ENCODE measurements at places on chromosomes 6 and 20. TPM values are rescaled to one million over a fixed set of nuclear protein-coding genes. Genes with fewer than 3 reads are reported as not detected.

DNA sequence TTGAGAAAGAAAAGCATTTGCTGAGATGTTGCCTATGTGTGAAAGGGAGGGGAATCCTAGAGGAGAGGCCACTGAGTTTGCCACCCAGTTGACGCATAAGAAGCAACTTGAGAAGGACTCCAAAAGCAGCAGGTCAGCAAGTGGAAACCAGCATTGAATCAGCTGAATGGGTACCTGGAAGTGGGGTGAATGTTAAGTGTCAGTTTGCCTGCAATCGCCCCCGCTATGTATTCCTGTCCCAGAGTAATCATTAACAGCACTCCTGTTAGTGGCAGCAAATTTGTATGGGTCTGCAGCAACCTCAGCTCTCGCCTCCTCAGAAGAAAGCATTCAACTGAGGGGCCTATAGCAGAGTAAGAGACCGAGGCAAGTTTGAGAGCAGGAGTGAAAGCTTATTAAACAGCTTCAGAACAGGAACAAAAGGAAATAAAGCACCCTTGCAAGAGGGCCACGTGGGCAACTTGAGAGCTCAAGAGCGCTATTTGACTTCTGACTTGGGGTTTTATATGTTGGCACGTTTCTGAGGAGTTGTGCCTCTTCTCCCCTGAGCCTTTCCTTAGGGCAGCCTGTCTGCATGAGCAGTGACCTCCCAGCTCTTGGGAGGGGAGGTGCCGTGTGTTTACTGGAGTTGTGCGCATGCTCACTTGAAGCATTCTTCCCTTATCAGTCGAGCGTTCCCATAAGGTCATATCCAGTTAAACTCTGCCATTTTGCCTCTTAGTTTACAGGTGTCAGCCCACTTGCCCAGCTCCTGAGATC, 122.6 kb upstream of the PHACTR1 start:
- DNase-seq: no peak

GRCh38 chr20:12061466-12061865, 143.8 kb downstream of the BTBD3 start:
- DNase-seq: no peak

DNA sequence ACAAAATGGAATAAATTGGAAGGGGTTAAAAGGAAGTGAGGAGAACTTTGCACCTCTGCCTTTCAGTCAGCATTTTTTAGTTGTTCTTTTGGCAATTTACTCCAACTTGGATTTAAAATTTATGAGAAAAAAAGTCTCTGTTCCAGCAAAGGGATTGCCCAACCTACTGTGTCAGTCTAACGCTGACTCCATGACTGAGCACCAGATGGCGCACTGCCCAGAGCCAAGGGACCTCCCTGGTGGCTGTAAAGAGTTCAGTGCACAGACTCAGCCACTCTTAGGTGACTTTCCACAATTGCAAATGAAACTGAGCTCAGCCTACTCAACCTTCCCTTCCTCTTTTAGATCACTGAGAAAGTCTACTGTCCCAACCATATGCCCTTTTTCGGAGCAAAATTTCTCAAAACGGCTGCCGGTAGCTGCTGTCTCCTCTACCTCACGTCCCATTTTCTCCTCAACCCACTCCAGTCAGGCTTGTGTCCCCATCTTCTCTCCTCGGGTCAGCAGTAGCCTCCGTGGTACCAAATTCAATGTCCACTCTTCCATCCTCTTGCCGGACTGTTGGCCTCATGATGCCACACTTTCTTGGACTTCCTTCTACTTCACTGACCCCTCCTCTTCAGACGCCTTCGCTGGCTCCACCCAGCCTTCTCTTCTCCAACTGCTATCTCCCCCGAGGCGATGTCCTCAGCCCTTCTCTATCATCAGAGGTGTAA, 38.7 kb downstream of the GSTA2 start:
- peak; percentile 33 for DNase-seq

GRCh38 chr6:135871296-135871695, 19.8 kb downstream of the PDE7B start:
- no peak for DNase-seq

GRCh38 chr6:52964318-52964717, 30.8 kb downstream of the GSTA4 start:
- no peak for DNase-seq

DNA sequence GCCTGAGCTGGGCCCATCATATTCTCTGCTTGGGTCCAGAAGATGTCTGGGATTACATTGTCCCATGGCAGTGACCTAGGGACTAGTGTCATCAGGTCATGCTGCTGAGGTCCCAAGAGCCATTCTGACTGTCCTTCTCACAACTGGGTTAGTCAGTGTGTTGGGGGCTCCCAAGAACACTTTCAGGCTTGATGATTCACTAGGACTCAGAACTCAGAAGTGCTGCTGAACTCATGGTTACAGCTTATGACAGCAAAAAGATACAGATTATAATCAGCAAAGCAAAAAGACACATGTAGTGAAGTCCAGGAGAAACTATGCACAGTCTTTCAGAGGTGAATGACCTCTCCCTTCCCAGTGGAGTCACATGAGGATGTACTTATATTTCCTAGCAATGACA, 107.8 kb downstream of the SYNE1 start:
- DNase-seq: no peak

DNA sequence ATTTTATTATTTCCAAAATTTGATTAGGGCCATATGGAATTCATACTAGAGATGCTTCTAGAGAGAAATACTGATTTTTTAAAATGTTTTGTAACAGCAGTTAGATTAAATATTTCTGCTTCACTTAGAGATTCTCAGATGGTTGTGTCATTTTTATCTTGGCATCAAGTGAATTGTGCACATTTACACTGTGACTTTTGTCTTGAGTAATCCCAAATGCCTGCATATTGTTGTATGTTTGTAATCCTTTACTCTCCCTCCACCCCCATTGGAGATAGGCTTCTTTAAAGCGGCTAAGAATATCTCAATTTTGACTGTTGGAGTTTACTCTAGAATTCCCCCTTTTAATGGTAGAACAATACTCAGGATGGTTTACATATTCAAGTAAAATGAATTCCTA, 19.0 kb downstream of the STX16 start:
- no peak for DNase-seq

DNA sequence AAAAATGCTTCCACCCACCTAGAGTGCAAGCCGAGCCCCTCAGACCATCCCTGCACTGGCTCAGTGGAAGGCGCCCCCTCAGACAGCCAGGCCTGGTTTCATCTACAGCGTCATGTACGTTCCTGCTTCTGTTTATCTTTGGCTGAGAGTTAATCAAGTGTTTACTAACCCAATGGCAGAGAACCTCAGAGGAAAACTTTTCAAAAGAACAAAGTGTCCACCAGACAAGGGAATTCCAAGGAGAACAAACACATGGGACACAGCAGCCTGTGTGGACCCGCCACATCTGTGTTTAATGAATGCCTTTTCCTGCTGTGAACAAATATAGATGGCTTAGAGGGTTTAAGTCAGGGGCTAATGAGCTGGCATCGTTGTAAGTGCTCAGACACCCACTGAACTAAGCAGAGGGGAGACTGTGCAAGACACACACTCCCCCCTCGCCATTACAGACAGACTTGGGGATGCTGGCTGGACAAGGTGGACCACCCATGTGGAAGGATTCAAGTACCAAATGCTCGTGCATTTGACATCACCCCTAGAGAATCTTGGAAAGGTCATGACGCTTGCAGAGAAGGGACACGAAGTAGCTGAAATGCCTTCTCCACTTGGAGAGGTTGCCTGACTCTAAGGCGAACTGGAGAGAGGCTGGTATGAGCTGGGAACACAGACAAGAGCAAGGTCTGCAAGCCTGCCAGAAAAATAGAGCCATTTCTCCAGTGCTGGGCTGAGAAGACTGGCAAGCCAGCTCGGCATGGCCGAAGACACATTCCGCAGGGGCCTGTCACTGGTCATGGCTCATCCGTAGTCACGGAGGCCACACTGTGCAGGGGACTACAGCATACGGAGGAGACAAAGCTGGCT, 53.5 kb upstream of the NXT1 start:
- no peak for DNase-seq

DNA sequence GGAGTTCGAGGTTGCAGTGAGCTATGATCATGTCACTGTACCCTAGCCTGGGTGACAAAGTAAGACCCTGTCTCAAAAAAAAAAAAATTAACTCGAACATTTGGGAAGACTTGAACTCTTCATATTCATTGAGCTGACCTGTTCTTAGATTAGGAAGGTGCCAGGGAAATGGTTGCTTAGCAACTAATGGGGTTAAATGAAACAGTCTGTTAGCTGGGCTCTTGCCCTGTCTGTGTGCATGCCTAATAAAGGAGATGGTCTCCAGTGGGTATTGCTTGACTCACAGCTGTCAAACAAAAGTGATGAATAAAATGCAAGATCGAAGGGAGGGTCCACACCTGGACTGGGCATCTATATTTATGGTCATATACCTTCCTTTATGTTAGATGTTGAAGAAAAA, 101.8 kb downstream of the KLHL32 start:
- DNase-seq: no peak

DNA sequence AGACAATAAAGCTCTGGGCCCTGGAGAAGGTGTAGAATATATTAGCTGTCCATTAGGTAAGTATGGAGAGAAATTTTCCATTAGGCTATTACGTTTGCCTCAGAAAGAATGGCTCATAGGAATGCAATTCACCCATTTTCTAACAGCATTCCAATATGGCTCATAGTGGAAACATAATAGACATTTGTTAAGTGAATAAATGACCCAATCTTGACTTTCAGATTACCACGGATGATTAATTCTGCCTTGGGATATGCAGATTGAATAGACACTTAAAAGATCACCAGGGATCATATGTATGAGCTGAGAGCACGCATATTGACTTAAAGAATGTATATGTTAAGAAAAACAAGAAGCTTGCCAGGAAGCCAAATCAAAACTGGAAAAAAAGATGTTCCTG, 209.1 kb upstream of the CDYL start:
- DNase-seq: no peak

- no peak for DNase-seq
Observed at GRCh38 chr6:113220832-113221231, 636.3 kb upstream of the MARCKS start.

DNA sequence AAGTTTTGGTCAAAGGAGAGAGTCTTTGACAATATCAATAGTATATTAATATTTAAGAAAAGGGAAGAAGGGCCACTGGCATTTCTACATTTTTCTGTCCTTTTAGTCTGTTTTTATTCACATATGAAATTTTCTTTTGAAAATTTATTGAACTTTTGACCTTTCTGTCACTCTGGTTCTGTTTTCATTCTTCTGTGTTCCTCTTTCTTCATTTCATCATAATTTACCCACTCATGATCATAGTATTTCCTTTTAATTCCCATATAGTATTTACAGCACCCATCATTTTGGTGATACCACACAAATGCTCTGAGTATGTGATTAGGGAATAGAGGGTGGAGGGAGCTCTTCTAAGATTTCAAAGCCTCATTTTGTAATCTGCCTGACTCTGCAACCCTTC, 142.8 kb downstream of the GJA1 start:
- DNase-seq: no peak

- no peak for DNase-seq
Observed at GRCh38 chr6:148652205-148652604, 94.6 kb upstream of the UST start.

DNA sequence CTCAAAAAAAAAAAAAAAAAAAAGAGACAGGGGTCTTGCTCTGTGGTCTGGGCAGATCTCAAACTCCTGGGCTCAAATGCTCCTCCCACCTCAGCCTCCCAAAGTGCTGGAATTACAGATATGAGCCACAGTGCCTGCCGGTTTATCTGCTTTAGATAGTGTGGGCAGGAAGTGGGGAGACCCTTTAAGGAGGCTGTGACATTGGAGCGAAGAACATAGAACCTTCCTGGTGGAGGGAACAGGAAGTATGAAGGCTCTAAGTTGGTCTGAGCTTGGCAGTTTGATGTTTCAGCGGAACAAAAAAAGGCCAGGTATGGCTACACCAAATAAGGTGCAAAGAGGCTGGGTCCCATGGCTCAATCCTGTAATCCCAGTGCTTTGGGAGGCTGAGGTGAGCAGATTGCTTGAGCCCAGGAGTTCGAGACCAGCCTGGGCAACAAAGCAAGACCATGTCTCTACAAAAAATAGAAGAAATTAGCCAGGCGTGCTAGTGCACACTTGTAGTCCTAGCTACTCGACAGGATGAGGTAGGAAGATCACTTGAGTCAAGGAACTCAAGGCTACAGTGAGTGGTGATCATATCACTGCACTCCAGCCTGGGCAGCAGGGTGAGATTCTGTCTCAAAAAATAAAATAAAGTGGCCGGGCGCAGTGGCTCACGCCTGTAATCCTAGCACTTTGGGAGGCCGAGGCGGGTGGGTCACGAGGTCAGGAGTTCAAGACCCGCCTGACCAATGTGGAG, 8.7 kb upstream of the ZMYND8 start:
- DNase-seq: no peak

DNA sequence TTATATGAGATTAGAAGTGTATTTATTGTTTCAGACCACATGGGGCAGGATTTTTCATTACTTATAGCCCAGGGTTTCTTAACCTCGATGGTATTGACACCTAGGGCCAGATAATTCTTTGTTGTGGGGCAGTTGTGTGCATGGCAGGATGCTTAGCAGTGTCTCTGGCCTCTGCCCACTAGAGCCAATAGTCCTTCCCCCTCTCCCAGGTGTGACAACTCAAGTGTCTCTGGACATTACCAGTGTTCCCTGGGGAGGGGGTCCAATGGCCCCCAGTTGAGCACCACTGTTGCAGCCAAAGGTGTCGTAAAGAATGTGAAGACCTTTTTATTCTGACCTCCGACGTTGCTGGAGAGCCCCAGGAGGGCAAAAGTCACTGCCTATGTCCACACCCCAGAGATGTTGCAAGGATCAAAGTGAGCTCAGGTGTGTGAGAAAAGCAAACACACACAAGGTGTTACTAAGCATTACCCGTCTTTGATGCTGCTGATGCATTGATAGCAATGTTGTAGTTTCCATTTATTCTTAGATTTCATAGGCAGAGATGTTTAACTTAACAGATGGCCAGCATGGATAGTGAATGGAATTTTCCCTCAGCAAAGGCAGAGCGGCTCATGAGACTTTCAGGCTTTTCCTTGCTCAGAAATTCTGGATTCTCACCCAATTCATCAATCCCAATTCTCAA, 22.2 kb downstream of the BANF2 start:
- no peak for DNase-seq

DNA sequence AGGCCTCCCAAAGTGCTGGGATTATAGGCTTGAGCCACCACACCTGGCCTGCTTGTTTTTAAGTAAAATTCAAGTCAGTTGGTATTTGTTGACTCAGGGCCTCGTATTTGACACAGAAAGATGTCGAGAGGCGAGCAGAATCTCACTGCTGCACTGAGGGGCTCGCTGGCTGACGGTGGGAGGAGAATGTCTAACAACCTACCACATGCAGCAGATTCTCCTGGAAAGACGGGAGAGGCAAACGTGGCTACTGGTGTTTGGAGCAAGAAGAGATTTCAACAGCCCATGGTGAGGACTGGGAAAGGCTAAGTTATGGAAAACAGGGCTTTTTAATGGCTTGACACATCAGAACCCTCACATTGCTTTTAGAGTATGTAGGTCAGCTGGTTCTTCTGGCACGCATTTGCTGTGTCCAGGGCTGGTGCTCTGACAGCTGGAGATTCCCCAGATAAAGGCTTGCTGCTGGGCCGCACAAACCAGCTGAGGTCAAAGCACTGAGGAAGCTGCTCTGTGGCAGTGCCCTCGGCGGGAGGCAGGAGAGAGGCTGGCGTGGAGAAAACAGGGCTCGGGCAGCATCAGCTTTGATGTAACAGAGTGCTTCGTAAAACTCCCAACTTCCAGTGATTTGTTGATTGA, 84.2 kb upstream of the FRMD1 start:
- no peak for DNase-seq

RIPPLY2 gene
- polyA plus RNA-seq: not detected

AHCY gene
- 35.7 TPM for polyA plus RNA-seq

DAAM2 gene
- not detected for polyA plus RNA-seq

EPPIN gene
- not detected for polyA plus RNA-seq

SDHAF4 gene
- polyA plus RNA-seq: 2.4 TPM

SLC17A3 gene
- not detected for polyA plus RNA-seq

Data from CD14-positive monocyte (primary cell).